ENCODE measurements at places on chromosomes 4 and X. TPM values are rescaled to one million over a fixed set of nuclear protein-coding genes. Genes with fewer than 3 reads are reported as not detected.

- peak; percentile 2 for DNase-seq
Measured at GRCh38 chrX:17792826-17793225, 55.5 kb downstream of the SCML1 start.

GRCh38 chr4:7275067-7275466 lies 82.7 kb downstream of the SORCS2 start:
- no peak for DNase-seq

DNA sequence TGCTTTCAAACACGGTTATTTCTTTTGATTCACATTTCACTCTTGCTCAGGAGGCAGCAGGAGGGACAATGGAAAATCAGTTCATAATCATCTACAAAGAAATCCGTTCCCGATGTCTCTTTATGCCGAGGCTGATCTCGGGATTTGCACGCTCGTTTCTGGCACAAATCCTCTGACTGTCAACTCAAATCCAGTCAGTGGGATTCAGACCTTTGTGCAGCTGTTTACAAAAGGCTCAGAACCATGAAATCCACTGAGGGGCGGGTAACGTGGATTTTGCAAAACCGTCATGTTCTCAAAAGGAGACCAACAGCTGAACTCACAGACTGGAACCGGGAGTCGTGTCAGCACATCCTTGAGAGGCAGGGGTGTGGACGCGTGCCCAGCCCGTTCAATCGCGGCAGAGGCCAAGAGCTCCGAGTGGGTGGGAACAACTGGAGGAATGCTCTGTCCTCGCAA lies 46.4 kb downstream of the ACOX3 start:
- no peak for DNase-seq

- DNase-seq, result peak; percentile 44
Measured at GRCh38 chr4:95510145-95510544, 38.6 kb downstream of the UNC5C start.

DNA sequence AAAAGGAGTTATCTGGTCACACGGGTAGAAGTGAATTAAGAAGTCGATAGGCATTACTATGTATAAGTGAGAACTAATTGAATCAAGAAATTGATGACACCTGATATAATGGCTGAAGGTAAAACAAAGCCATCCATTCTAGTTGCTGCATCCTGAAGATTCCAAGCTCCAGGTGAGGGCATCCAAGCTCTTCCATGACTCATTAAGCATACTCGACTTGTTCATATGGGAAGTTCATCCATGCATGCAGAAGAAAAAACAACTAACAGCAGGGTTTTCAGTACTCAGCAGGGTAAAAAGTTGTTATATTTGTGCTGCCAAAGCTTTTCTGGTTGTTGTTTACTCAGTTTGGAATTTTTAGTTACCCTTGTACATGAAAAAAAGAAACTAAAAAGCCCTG lies 508.0 kb upstream of the CXorf51A start:
- no peak for DNase-seq

GRCh38 chr4:135256111-135256510 lies 1054.5 kb upstream of the PABPC4L start:
- DNase-seq, result no peak

- DNase-seq, result no peak
Measured at GRCh38 chrX:148513661-148514060, 13.2 kb downstream of the AFF2 start.

GRCh38 chr4:121811122-121811521 lies 10.0 kb downstream of the EXOSC9 start:
- DNase-seq, result no peak

DNA sequence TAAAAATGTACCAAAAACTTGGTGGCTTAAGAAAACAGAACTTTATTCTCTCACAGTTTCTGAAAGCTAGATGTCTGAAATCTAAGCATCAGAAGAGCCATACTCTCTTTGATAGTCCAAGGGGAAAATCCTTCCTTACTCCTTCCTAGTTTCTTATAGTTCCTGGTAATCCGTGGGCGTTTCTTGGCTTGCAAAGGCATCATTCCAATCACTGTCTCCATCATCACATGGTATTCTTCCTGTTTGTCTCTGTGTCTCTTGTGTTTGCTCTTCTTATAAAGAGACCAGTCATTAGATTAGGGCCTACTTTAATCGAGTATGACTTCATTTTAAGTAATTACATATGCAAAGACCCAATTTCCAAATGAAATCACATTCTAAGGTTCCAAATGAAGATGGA lies 118.9 kb upstream of the FSTL5 start:
- no peak for DNase-seq

DNA sequence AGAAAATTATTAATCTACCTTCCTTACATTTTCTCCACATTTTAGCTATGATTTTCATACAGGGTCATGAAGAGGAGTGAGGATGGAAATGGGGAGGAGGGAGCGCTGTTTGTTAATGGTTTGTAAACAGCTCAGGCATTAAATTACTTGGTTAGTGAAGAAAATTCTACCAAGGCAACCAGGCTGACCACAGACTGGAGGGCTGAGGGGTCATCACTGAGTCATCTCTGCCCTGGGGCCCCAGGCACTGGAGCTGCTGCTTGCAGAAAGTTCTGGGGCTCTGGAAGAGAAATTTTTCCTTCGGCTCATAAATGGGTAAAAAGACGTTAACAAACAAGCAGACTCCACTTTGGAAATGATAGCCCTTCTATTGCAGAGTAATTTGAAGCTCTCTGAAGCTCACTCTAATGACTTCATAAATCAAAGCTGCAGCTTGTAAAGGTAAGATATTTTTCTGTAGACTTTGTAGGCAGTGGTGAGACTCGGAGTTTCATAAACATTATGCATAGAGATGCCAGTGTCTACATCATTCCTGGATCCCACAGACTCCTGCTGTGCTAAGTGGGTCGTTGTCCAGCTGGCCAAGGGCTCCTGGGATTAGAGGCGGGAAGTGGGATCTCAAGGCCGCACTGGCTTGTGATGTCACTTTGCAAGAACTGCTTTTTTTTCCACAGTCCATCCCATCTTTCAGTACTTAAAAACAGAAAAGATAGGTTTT lies 159.6 kb downstream of the PTTG2 start:
- no peak for DNase-seq

DNA sequence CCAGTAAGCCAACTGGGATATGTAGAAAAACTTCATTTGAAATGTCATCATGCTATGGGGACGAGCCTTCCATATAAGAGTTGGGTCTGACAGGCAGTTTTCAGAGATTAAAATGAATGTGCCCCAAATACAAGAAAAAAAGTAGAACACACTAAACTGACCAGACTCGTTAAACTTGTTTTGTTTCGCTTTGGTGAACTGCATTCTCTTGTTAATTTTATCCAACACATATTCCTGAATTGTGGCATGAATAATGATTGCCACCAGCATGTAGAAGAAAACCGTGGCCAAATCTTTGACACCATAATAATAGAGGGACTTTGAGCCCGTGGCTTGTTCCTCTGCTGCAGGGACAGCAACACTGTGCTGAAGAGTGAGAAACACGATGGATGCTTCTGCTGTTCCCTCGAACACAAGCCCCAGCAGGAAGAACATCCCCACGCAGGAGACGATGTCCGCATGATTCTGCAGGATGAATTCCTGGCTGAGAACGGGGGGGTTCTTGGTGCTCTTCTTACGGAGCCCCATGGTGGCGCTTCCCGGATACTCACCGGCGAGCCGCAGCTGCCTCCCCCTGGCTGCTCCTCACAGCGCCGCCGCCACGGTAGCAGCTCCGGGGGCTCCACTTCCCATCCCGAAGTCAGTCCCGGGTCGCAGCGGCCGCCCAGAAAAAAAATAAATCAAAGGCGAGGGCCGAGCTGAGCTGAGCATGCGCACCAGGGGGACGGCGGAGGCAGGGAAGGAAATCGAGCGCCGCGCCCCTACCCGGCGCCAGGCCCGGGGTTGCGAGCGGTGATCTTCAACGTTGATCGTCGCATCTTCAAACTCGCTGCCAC lies at the start of gene TRAM1L1:
TSS of gene TRAM1L1 (minus strand) at position 711 of the 836 bp plus-strand sequence. CDS start at position 528, 183 bp downstream.
- peak; percentile 75 for DNase-seq

GRCh38 chrX:338836-339400 lies 20.3 kb upstream of the GTPBP6 start:
- no peak for DNase-seq

GRCh38 chr4:169861593-169861992 lies 103.8 kb upstream of the HPF1 start:
- DNase-seq, result no peak

SNCA gene
- total RNA-seq, result 125 TPM

PABPC4L gene
- 1.1 TPM for total RNA-seq

XAGE1A gene
- total RNA-seq, result not detected

MAMLD1 gene
- total RNA-seq, result not detected

DNA sequence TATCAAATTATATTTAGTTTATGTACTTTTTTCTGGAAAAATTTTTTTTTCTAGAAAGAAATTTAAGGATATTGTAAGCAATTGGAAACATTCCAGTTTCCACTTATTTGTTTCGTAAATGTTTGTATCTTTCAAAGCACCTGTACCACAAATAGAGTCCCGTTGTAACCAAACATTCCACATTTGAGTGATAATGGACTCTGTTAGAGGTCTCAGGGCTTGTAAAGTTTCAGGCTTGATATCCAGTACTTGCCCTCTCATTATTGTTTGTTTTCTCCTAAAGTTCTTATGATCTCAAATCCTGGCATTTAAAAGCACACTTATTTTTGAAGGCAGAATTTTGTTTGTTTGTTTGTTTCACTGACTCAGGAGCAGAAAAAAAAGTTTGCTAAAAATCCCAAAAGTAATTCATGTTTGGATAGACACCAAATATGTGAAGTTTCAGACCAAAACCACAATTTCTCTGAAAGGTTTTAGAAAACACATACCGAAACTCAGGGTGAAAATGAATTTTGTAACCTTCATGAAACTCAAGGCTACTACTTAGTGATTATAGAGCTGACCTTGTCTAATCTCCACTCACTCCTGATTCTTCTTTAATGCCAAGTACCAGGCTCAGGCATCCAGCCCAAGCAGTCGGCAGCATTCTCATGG lies 5.7 kb upstream of the TMEM192 start:
- DNase-seq, result no peak

GRCh38 chr4:138996090-138996489 lies 19.5 kb upstream of the NOCT start:
- DNase-seq, result no peak

RIBC1 gene
- 3.5 TPM for total RNA-seq

DNAAF6 gene
- not detected for total RNA-seq

DNA sequence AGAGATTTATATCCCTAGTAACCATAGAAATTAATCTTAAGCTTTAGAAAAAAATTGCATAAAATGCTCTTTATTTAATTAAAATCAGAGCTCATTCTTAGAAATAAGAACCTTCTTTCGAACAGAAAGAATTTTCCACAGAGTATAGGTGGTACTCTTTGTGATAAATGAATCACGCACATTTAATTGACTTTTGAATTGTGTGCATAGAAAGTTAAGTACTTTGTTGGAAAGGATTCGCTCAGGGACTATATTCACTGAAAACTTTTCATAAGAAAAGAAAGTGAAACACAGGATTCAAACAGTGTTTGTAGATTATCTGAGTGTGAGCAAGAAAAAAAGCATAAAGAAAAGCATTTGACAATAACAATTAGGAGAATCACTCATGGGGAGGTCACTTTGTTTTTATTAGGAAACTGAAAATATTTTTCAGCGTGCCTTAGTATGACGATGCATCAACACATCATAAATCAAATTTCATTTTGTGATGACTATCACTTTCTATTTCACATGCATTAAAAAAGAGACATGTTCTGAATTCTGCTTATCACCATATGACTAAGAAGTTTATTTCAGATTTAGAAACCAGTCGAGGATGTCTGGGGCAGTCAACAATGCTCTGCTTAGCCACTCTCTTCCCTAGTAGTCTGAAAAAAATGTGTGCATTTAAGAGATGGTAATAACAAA lies 49.5 kb downstream of the STX18 start:
- DNase-seq, result no peak

- DNase-seq, result no peak
Measured at GRCh38 chr4:89574176-89574575, 262.8 kb downstream of the SNCA start.

ALB gene
- not detected for total RNA-seq

PSMD10 gene
- 79.4 TPM for total RNA-seq

- DNase-seq, result no peak
Measured at GRCh38 chrX:57681341-57681740, 1.3 kb upstream of the NLRP2B start.

- no peak for DNase-seq
Measured at GRCh38 chr4:946517-947471, 14.5 kb downstream of the TMEM175 start.

DNA sequence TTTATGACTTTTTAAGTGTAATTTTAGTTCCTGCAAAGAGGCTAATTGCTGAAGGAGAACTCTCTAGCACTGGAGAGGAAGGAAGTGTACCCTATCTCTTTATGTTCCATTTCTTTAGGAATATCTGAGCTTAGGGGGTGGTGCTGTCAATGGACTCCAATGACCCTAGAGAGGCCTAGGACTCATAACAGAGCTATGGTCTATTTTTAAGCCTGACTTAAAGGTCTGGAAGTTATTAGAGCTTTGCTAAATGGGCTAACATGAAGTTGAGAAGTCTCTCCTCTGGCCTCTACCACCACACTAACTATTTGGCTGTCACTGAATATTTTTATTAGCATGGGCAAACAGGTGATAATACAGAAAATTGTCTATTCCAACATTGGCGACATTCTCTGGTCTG lies 152.2 kb downstream of the SPATA18 start:
- DNase-seq, result no peak

CLDN34 gene
- total RNA-seq, result not detected

DNA sequence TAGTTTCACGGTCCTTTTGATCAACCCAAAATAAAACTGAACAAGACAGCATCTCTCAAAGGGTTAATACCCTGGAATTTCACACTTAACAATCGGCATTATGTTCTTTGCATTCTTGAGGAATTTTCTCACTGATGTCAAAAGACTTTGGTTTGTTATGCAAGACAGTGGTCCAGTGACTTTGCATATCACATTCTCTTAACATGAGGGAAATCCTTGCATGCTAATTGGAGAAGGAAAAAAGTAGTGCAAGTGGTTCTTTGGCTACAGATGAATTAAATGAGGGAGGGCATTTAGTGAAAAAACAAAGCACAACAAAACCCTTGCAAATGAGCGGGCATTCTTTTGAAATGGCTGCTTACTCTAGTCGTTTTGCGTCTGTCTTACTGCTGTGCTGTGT lies 105.1 kb upstream of the LIMCH1 start:
- no peak for DNase-seq

PNCK gene
- 0.74 TPM for total RNA-seq

- no peak for DNase-seq
Measured at GRCh38 chr4:144962300-144962699, 135.7 kb downstream of the ANAPC10 start.

HTRA3 gene
- total RNA-seq, result 0.14 TPM

DNA sequence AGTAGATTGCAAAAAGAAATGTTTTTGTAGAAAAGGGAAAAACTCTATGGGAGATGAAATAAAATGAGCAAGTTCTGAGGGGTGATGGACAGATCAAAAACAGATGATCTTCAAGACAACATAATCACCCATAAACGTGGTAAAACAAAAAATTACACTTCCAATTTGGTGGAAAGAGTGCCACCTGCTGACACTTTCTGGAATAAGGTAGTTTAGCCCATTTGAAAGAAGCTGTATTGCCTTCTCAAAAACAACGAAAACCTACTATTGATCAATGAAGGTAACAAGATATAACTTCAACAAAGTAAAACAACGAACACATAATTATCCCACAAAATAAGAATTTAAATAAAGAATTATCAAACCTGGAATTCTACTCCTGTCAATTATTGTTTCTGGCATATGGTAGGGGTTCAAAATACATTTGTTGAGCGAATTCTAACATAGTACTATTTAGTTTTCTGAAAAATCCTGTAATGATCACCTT lies 2.5 kb downstream of the COQ2 start:
- DNase-seq, result peak; percentile 72

Measured in G401 (cell line).